Stimulated activated CD4-positive, alpha-beta T cell treated with anti-CD3 and anti-CD28 coated beads, Interleukin-12 subunit alpha, Interleukin-12 subunit beta, amount 100 ng/mL, for 48 hours (primary cell): ENCODE measurements at places on chromosomes 4 and X.

GRCh38 chr4:24794916-24795665 is at the start of gene SOD3:
Gene SOD3, plus strand, starts transcription at chr4:24795573. Its CDS starts 3,949 bp downstream, at chr4:24799522.
- no peak for DNase-seq

GRCh38 chr4:21209860-21210259 is 509.6 kb downstream of the PACRGL start:
- no peak for DNase-seq

- DNase-seq: no peak
These were observed 145.7 kb upstream of the MBNL3 start for GRCh38 chrX:132634521-132634920.

- DNase-seq: no peak
These were observed 150.6 kb downstream of the CEP135 start for GRCh38 chr4:56099378-56099786.

- DNase-seq: no peak
These were observed 110.8 kb upstream of the HSD17B10 start for GRCh38 chrX:53544936-53545335.

DNA sequence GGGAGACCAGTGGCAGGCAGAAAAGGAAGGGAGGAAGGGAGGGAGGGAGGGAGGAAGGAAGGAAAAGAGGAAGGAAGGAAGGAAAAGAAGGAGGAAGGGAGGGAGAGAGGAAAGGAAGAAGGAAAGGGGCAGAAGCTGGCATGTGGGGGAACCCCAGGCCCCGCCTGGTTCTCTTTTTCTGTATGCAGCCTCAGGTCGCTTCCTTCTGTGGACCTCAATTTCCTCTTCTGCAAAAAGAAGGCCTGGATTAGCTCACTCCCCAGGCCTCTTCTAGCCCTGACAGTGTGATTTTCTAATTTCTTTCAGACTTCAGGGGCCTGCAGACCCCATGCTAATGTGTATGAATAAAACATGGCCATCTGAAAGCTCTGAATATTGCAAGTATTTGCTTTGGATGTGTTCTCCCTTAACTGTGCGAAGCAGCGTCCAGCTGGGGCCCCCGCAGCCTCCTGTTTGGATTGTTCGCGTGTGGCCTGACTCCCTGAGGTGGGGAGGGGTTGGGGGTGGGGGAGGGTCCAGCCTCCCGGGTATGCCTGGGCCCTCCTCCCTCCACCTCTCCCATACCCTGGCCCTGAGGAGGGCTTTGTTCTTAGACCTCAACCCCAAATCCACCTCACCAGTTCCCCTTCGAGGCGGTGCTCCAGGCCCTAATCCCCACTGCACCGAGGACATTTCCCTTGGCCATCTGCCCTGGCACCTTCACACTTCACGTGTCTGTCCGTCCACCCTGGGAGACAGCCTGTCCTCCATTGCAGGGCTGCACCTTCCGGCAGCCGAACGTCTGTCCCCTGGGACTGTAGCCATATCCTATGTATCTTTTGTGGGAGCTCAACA is 199.9 kb upstream of the ATP6AP2 start:
- DNase-seq: no peak

GRCh38 chrX:44227991-44228390 is 115.5 kb downstream of the EFHC2 start:
- no peak for DNase-seq

- no peak for DNase-seq
These were observed 993.6 kb downstream of the ARAP2 start for GRCh38 chr4:35250761-35251160.

GRCh38 chr4:122577808-122578781 is 42.8 kb downstream of the IL21 start:
- DNase-seq: peak; percentile 59
